ENCODE measurements at places on chromosomes 5 and 9.

GRCh38 chr5:31639481-31640411 lies 815 bp downstream of the PDZD2 start:
- DNase-seq: no peak

- DNase-seq: no peak
Observed at GRCh38 chr9:2771087-2771486, 53.8 kb downstream of the KCNV2 start.

GRCh38 chr5:113336975-113337374 lies 97.8 kb downstream of the TSSK1B start:
- no peak for DNase-seq

DNA sequence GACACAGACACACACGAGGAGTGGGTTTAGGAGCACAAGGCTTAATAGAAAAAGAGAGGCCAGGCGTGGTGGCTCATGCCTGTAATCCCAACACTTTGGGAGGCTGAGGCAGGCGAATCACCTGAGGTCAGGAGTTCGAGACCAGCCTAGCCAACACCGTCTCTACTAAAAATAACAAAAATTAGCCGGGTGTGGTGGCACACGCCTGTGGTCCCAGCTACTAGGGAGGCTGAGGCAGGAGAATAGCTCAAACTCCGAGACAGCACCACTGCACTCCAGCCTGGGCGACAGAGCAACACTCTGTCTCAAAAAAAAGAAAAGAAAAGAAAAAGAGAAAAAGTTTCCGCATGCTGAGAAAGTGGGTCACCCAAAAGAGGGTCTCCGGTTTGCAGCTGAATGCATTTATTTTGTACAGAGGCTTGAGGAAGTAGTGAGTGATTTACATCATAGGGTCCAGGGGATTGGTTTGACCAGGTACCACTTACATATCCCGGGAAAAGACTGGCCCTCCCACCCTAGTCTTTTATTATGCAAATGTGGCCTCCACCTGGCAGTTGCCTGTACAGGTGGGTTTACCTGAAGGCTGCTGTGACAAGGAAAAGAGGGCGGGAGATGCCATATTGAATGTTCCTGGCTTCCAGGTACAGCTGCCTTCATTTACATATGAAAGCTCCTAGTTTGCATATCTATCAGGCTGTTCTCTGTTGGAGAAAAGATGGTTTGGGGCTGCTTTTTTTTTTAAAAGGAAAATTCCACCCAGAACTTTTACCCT lies 366.2 kb upstream of the GRAMD2B start:
- no peak for DNase-seq

- DNase-seq: no peak
Observed at GRCh38 chr9:137784046-137784445, 93.5 kb upstream of the CACNA1B start.

DNA sequence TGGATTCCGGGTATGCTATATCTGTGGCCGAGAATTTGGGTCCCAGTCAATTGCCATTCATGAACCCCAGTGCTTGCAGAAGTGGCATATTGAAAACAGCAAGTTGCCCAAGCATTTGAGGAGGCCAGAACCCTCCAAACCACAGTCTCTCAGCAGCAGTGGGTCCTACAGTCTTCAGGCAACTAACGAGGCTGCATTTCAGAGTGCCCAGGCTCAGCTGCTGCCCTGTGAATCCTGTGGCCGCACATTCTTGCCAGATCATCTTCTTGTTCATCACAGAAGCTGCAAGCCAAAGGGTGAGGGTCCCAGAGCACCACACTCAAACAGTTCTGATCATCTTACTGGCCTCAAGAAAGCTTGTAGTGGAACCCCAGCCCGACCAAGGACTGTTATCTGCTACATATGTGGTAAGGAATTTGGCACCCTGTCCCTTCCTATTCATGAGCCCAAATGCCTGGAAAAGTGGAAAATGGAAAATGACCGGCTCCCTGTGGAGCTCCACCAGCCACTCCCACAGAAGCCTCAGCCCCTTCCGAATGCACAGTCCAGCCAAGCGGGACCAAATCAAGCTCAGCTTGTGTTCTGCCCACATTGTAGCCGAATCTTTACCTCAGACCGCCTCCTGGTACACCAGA lies 23.0 kb downstream of the ZNF474 start:
- no peak for DNase-seq

DNA sequence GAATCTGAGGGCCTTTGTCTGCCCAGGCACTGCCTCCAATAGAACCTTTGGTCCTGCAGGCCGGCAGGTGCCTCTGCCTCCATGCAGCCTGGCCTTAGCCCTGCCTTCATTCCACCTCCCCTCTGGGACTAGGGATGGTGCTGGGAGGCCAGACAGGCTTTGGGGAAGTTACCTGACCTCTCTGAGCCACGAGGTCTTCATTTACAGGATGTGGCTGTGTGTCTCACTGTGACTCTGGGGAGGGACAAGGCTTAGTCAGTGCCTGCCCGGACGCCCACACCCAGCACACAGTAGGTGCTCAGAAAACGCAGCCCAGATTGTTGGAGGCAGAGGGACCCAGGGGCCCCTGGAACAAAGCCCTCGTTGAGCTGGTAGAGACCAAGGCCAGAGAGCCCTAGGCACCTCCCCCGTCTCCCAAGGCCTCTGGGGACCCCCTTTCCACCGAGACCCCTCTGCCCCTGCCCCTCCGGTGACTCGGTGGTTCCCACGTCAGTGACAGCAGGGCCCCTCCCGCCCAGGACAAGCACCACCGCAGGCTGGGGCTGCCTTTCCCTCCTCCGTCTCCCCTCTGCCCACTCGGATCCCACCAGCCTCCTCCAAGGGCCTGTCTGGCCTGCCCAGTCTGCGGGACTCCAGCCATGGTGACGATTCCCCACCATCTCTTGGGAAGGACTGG lies 46.9 kb upstream of the EGFL7 start:
- no peak for DNase-seq

- DNase-seq: no peak
Observed at GRCh38 chr5:50663636-50664035, 2.8 kb upstream of the PARP8 start.

- DNase-seq: no peak
Observed at GRCh38 chr5:57681942-57682341, 199.3 kb upstream of the ACTBL2 start.

DNA sequence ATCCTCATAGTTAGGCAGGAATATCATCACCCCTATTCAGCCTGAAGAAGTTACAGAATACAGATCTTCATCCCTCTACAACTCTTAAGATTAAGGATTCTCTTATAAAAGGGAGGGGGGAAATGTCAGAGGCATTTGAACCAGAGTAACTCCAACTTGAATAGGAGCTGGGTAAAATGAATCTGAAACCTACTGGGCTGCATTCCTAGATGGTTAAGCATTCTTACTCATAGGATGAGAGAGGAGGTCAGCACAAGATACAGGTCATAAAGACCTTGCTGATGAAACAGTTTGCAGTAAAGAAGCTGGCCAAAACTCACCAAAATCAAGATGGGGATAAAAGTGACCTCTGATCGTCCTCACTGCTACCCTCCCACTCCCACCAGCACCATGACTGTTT lies 14.4 kb downstream of the FREM1 start:
- DNase-seq: no peak

DNA sequence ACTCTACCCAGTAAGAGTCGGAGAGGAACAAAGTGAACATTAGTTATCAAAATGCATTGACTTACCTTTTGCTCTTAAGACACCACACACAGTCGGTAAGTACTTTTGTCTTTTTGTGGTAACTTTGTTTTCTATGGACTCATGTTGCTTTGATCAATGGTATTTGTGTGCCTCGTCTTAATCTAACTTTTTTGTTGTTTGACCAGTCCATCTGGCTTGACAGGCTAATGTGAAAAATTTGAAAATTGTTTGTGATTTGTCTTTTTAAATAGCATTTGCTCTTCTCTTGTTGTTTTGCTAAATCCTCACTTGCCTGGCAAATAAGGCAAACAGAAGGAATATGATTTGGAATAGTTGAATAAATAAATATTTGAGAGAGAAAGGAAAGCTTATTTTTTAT lies 71.4 kb upstream of the CHD1 start:
- DNase-seq: no peak

GRCh38 chr5:98334946-98335345 lies 438.5 kb upstream of the RGMB start:
- DNase-seq: no peak

GRCh38 chr9:89714321-89714720 lies 109.5 kb downstream of the GADD45G start:
- DNase-seq: no peak

Data from stimulated activated CD4-positive, alpha-beta T cell treated with anti-CD3 and anti-CD28 coated beads, Interleukin-1b, Interleukin-23, amount 100 ng/mL, for 4 hours (primary cell).